ENCODE measurements at places on chromosomes 2 and 18. TPM values are rescaled to one million over a fixed set of nuclear protein-coding genes. Genes with fewer than 3 reads are reported as not detected.

Gene SPHKAP
- total RNA-seq, result not detected

Gene ASXL2
- total RNA-seq, result 4.4 TPM

Gene DPYSL5
- 5.0 TPM for total RNA-seq

Gene PDCD1
- not detected for total RNA-seq

Gene EGR4
- total RNA-seq, result not detected

Gene WDR43
- 35.8 TPM for total RNA-seq

Gene TNFRSF11A
- 0.17 TPM for total RNA-seq

Gene RABL2A
- 6.4 TPM for total RNA-seq

Gene UGT1A3
- not detected for total RNA-seq

Gene SLC11A1
- 0.10 TPM for total RNA-seq

Gene SPP2
- total RNA-seq, result not detected

Gene DSG2
- total RNA-seq, result 26.4 TPM
